ENCODE measurements at places on chromosomes 16 and 17.

DNA sequence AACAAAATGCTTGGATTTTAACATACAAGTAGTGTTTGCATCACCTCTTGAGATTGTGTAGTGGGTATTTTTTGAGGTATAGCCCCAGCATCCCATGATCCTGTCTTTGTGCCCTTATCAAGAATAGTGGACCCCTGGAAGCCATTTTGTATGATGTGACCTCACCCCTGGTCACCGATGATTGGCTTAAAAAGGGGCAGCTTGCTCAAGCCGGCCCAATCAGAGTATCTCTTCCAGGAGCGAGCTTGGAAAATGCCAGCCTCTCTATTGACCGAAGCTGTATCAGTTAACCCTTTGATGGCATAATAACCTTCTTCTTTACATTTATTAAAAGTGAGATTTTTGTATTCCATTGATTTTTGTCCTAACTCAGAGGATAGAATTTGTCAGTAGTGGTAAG, 55.5 kb upstream of the FAM20A start:
- DNase-seq = no peak

DNA sequence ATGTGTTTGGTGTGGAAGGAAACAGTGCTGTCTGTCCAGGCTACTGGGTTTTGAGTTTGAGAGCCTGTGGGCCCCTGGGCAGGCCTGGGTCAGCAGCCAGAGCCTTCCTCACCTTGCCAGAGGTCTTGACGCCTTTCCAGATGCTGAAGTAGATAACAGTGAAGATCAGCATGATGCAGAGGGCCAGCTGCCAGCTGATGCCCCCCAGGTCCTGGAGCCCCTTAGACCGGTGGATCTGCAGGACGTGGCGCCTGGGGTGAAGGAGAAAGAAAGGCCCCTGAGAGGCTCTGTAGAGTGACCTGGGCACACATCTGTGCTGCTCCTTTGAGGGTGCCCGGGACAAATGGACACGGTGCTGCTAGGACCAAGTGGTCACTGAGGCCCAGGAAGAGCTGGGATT, 18.4 kb downstream of the SLC6A4 start:
- DNase-seq = no peak

- DNase-seq = peak; percentile 50
Observed at GRCh38 chr16:19907161-19907992, 22.7 kb upstream of the GPRC5B start.

DNA sequence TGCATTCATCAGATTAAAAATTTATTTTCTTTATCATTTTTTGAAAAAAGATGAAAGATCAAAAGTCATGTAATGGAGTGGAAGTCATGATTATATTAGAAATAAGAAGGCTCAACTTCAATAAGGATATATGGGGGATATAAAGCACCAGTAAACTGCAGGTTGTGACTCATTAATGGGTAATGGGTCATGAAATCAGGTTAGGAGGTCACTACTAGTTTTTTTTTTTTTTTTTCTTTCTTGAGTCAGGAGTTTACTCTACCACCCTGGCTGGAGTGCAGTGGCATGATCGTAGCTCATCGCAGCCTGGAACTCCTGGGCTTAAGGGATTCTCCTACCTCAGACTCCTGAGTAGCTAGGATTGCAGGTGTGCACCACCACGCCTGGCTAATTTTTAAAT, 14.3 kb downstream of the EFCAB13 start:
- no peak for DNase-seq

DNA sequence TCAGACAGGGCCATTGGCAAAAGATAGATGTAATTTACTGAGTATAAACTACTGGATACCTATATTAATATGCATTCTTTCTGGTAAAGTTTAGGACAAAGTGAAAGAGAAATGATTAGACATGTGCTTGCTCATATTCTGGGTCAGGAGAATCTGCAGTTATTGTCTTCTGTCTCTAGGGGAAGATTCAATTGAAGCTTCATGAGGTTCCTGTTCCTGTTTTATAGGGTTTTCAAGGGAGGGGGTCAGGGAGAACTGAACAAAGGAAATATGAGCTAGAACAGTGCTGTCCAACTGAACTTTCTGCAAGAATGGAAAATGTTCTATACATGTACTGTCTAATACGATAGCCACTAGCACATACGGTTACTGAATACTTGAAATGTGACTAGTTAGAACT, 59.3 kb upstream of the CORO6 start:
- DNase-seq = no peak

DNA sequence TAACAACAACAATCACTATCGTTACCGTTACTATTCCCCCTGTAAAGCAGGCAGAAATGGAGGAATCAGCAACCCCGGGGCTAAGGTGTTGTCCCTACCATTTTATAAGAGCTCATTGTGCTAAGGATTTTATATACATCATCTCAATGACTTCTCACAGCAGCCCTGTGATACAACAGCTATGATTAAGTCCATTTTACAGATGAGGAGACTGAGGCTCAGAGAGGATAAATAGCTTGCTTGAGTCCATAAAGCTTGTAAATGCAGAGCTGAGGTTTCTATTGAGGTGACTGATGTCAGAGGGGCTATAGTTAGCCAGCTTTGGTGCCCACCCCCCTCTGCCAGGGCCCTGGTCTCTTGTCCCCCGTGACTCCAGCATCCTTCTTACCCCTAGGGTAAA, 16.7 kb upstream of the PDK2 start:
- no peak for DNase-seq

GRCh38 chr16:73015612-73016487, 32.1 kb downstream of the ZFHX3 start:
- no peak for DNase-seq

DNA sequence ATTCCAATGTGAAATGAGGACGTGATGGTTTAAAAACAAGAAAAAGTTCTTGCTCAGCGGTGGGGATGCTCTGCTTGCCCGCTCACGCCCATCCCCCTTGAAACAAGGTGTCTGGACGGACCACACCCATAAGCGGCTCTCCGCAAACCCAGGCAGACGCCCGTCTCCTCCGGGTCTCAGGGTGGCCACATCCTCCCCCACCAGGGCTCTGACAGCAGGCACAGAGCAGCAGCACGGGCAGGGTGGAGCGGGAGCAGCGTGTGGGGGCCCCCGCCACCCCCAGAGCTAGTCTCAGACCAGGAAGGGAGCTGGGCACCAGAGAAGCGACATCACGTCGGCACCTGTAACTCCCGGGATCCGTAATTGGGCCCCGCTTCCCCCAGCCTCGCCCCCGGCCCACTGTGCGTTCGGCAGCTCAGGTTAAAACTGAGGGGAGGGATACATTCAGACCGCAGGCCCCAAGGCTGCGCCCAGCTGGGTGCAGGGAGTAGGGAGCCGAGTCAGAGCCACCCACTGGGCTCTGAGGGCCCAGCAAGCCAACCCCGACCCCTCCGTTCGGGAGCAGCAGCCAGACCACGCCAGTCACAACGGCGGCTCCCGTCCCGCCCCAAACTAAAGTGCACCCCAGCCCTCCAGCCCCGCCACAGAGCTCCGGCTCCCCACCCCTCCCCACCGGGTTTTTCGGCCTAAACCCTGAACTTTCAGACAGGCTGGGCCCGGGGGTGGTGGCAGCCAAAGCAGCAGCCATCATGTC, 22.0 kb downstream of the CLUH start:
- no peak for DNase-seq

GRCh38 chr17:61221597-61222471, 177.8 kb upstream of the TBX2 start:
- peak; percentile 10 for DNase-seq

- no peak for DNase-seq
Observed at GRCh38 chr17:71127416-71127815, 958.1 kb downstream of the KCNJ2 start.

DNA sequence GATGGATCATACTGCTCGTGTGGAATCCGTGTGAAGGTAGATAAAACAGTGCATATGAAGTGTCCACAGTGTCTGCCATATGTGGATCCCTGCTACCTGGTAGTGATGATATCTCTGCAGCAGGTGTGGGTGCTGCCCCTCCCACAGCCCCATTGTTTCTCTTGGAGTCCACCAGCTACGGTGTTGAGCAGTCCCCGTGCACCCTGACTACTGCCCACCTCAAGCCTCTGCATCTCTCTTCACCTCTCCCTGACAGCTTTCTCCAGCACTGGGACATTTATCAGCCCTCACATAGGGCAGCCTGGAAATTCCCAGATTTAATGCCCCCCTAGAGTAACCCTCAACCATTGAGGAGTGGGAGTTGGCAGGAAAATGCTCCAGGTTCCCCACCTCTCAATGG, 244.7 kb downstream of the IRF8 start:
- no peak for DNase-seq

- no peak for DNase-seq
Observed at GRCh38 chr17:77594416-77595209, 363.9 kb upstream of the TNRC6C start.

- no peak for DNase-seq
Observed at GRCh38 chr17:49582055-49582722, 6.5 kb downstream of the NXPH3 start.

GRCh38 chr16:2795395-2796143, 2.7 kb upstream of the PRSS41 start:
- no peak for DNase-seq

- DNase-seq = no peak
Observed at GRCh38 chr17:53193044-53193443, 629.7 kb upstream of the KIF2B start.

DNA sequence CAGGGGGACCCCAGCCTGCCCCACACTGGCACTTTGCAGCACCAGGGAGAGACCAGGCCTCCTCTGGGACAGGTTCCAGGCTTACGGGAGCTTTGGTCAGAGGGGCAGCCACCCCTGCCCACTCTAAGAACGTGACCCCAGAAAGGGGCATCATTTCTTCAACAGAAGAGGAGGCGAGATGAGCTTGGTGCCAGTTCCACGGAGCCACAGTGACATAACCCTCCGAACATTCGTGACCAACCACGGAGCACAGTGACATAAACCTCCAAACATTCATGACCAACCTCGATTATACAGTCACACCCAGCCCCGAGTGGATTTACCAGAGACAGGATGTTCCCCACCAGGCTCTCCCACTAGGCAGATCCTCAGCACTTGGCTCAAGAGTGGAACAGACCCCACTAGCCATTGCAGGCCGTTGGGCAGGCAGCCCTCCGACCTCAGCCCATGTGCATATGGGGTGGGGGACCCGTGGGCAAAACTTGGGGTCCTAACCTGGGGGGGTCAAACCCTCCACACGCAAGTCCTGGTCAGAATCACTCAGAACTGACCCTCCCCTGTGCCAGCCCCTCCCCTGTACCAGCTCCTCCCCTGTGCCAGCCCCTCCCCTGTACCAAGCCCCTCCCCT, 112.9 kb downstream of the METRNL start:
- DNase-seq = no peak

Measured in stimulated activated CD4-positive, alpha-beta T cell treated with anti-CD3 and anti-CD28 coated beads, Interleukin-12 subunit alpha, Interleukin-12 subunit beta, amount 100 ng/mL, for 48 hours (primary cell).